ENCODE measurements at places on chromosomes 1 and 21.

- DNase-seq, result no peak
Measured at GRCh38 chr1:28046716-28047115, 41.7 kb downstream of the EYA3 start.

DNA sequence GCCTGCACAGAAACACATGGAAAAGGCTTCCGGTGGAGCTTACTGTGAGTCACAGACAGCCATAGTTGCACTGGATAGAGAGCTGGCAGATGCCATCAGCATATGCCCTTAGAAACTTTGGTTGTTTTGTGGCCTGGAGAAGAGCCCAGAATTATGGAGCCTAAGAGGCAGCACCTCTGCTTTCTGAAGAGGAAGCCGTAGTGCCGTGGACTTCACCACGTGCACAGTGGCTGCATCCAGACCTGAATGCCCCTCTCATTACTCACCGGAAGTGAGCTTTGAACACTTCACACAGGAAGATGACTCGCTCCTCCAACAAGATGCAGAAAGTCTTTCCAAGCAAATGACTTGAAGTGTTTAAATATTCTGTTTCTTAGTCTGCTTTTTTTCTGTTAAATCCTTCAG lies 28.4 kb downstream of the JUN start:
- DNase-seq, result no peak

- DNase-seq, result no peak
Measured at GRCh38 chr1:10635085-10635896, 160.5 kb downstream of the PEX14 start.

- no peak for DNase-seq
Measured at GRCh38 chr1:162548170-162548569, 13.4 kb upstream of the UAP1 start.

DNA sequence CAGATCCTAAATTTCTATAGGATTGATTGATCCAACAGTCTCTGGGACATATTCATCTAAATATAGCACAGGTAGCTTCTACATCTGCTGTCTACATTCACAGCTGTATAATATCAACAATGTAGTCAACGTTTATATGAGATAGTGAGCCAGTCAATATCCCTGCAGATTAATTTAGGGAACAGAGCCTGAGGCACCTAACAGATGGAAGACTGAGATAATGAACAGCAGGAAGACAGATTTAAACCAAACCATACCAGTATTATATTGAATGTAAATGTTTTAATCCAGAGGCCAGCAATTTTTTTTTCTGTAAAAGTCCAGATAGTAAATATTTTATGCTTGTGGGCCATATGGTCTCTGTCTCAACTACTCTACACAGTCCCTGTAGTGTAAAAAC lies 2072.4 kb downstream of the MRPL39 start:
- DNase-seq, result no peak

DNA sequence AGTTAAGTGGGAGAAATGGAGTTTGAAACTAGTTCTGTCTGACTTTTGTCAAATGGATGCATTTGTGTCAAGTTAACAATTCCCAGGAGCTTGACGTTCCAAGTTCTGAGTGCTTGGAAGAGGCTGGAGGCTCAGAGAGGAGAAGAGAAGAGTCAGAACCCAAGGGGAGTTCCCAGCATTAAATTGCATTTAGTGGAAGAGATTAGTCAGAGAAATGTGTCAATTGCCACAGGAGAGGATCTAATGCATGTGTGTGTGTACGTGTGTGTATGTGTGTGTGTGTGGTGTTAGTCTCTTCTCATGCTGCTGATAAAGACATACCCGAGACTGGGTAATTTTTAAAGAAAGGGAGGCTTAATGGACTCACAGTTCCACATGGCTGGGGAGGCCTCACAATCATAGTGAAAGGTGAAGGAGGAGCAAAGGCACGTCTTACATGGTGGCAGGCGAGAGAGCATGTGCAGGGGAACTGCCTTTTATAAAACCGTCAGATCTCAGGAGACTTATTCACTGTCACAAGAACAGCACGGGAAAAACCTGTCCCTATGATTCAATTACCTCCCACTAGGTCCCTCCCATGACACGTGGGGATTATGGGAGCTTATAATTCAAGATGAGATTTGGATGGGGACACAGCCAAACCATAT lies 101.5 kb upstream of the TMEM51 start:
- no peak for DNase-seq

DNA sequence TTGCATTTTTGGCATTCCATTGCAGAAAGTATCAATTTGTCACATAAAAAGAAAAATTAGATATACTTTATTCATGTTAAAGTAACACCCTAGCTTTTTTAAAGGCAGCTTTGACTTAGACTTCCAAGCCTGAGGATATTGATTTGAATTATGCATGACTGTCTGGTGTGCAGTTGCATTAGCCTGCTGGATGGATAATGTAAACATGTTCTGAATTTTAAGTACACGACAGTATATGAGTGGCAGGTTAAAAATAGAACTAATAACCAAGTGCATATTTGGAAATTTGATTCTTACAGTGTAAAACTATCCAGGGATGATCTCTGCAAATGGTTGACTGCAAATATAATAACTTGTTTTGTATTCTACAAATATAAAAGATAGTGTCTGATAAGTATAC lies 124.0 kb downstream of the SYT14 start:
- no peak for DNase-seq

- no peak for DNase-seq
Measured at GRCh38 chr1:223620297-223620897, 45.1 kb downstream of the CAPN8 start.

GRCh38 chr1:245582026-245582425 lies 427.2 kb downstream of the KIF26B start:
- DNase-seq, result no peak

GRCh38 chr1:205356440-205357139 lies at the start of gene KLHDC8A:
TSS of gene KLHDC8A (minus strand) at chr1:205356922. CDS start at chr1:205343604, 13,318 bp downstream.
- peak; percentile 55 for DNase-seq

DNA sequence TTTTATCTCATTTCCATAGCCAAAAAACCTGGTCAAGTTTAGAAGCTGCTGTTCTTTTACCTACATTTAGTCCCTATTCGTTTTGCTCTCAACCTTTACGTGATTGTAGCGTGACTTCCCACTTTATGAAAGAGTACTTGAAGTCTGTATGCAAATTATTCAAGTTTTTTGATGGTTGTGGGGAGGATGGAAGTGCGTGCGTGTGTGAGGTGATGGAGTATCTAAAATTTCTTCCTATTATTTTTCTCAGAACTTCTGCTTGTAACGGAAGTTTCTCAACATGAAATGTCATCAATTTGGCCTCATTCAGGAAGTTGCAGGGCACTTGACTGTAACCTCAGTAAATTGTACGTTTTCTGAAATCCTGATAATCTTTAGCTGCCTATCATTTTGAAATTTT lies 64.0 kb downstream of the SAMSN1 start:
- DNase-seq, result no peak

DNA sequence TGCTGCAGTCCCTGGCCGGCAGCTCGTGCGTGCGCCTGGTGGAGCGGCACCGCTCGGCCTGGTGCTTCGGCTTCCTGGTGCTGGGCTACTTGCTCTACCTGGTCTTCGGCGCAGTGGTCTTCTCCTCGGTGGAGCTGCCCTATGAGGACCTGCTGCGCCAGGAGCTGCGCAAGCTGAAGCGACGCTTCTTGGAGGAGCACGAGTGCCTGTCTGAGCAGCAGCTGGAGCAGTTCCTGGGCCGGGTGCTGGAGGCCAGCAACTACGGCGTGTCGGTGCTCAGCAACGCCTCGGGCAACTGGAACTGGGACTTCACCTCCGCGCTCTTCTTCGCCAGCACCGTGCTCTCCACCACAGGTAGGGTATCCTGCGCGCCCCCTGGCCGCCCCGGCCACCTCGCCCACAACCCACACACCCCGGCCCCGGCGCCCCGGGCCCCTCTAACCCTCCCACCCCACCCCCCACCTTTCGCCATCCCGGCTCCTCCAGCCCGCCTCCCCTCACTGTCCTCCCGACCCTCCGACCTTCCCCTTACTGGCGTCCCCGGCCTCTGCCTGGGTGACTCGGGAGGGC lies 352 bp downstream of the KCNK1 start:
- no peak for DNase-seq

DNA sequence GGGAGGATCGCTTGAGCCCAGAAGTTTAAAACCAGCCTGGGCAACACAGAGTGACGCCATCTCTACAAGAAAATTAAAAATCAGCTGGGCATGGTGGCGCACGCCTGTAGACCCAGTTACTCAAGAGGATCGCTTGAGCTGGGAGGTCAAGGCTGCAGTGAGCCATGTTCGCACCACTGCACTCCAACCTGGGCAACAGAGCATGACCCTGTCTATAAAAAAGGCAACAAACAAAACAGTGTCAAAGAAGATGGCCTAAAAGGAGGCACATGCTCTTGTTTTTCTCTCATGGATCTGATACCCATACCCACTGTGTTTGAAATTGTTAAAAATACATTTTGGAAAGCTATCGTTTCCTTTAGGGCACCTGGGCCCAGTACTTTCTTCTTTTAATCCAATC lies 191.7 kb downstream of the SLC45A1 start:
- no peak for DNase-seq

Measured in left renal cortex interstitium (tissue), 4 donors.